ENCODE measurements at places on chromosomes 7 and 10.

GRCh38 chr7:152989889-152990380, 230.4 kb downstream of the ACTR3B start:
- DNase-seq: no peak

DNA sequence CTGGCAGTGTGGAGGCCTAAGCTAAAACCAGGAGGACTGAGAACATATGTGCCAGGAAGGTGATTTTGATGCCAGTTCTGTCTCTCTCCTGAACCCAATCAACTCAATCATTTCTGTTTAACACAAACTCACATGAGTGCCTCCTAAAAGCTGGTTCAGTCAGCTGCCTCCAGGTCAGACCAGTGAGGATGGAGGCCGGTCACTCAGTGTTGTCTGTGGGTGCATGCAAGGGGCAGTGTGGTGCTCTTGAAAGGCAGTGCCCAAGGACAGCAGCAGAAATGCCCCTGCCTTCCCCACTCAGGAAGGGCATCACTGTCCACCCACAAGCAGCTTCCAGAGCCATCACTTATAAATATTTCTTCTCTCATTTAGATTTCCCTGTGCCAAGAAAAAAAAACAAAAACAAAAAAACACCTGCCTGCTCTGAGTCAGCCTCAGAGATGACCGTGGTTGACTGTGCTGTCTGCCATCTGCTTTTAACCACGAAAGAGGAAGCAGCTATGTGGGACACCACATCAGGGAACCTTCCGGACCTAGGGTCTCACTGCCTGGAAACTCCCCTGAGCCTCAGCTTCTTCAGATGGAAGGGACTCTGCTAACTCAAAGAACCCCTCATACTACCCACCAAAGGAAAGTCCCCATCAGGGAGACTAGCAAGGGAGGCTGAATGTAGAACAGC, 39.1 kb downstream of the VOPP1 start:
- peak; percentile 11 for DNase-seq

- DNase-seq: no peak
Measured at GRCh38 chr7:100546129-100546925, 7.3 kb downstream of the AGFG2 start.

- no peak for DNase-seq
Measured at GRCh38 chr7:35380739-35381224, 126.9 kb upstream of the TBX20 start.

GRCh38 chr10:18735711-18736110, 76.5 kb downstream of the ARL5B start:
- DNase-seq: no peak

DNA sequence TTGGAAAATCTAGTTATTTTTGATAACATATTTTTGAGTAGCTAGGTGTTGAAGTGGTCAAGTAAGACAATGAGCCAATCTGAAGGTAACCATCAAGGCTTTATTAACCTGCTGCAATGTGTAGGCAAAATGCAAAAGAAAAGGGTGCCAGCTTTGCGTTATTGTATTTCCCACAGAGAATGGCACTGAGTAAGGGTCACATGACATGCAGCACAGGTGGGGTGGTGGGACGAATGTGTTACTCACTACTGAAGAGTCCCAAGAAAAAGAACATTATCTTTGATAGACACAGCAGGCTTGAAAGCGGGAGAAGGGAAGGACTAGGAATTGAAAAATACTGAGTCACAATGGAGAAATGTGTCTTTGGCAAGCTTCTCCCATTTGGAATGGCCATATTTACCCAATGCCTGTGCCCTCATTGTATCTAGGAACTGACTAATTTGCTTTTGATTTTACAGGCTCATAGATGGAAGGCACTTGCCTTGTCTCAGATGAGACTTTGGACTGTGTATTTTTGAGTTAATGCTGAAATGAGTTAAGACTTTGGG, 898.6 kb upstream of the POT1 start:
- DNase-seq: peak; percentile 23

DNA sequence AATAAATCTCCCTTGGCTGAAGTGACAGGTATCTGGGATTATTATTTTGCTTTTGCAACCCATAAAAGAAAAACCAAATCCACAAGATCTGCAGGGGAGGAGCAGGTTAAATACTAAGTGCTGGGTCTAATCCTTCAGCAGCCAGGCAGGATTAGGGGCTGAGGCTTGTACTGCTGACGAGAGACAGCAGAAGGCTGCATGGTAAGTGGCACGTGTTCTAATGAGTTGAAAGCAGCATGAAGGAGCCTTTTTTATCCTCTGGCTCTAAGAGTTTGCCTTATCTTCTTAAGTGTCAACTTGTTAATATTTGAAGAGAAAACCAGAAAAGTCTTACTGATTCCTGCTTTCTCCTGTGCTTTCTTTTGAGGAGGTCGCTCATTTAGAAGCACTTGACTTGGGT, 50.0 kb downstream of the LYZL2 start:
- DNase-seq: no peak

GRCh38 chr10:62554632-62555199, 180.5 kb downstream of the ZNF365 start:
- peak; percentile 8 for DNase-seq

DNA sequence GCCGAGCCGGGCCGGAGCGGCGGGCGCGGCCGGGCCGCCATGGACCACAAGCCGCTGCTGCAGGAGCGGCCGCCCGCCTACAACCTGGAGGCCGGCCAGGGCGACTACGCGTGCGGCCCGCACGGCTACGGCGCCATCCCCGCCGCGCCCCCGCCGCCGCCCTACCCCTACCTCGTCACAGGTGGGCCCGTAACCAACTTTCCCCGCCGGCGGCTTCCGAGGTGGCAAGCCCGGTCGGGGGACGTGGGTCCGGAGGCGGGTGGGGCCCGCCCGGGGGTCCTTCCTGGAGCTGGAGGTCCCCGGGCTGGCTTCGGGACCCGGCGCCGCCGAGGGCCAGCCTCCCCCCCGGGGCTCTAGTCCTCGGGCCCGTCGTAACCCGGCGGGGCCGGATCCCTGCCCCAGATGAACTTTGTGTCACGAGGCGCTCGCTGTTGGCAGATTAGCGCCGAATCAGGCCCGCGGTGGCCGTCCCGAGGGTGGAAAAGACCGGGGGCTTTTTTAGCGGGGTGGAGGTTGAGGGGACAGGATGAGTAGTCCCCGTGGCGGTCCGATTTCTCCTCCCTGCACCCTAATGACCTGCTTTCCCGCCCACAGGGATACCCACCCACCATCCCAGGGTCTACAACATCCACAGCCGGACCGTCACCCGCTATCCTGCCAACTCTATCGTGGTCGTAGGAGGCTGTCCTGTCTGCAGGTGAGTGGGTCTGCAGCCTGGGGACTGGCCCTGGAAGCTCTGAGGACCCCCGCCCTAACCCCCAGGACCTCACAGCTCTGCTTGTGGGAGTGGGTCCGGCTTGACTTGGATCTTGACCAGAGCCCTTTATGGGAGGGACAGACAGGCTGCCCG, 496 bp downstream of the BRI3 start:
- DNase-seq: no peak

DNA sequence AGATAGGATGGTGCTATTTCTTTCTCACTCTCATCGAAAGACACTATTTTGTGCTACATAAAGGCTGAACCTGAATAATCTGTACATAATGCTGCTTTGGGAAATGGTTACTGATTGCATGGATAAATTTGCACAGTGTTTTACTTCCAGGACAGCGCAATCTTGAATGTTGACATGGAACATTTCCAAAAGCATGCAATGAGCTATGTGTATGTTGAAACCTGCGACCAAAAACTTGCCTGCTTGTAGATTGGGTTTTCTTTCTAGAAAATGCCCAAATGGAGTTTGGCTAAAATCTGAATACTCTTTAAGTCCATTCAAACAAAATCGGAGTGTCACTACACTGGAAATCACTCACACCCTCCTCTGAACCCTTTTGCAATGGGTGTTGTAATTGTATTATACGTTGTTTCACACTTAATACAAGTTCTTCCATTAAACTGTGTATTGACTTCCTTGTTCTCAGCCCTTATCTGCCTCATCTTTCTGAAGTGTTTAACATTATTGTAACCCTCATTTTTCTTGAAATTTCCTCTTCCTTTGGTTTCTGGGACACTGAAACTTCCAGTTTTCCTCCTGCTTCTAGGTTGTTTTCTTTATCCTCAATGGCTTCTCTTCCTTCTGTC, 73.7 kb upstream of the CAPZA2 start:
- DNase-seq: no peak

DNA sequence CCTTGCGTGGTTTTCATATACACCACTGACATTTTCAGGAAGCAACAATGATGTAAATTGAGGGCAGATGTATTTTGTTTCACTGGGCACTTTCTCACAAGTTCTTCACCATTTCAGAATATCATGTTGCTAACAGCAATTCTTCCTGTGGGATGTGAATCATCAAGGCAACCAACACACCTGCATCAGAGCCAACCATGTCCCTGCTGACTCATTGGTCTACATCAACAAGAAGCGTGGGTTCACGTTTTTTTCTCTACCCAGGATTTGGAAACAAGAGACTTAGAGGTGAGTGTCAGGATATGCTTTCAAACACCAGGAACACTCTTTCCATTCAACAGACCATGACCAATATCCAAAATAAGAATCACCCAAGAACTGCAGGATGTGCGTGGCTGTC, 203.9 kb downstream of the TEX36 start:
- DNase-seq: no peak

DNA sequence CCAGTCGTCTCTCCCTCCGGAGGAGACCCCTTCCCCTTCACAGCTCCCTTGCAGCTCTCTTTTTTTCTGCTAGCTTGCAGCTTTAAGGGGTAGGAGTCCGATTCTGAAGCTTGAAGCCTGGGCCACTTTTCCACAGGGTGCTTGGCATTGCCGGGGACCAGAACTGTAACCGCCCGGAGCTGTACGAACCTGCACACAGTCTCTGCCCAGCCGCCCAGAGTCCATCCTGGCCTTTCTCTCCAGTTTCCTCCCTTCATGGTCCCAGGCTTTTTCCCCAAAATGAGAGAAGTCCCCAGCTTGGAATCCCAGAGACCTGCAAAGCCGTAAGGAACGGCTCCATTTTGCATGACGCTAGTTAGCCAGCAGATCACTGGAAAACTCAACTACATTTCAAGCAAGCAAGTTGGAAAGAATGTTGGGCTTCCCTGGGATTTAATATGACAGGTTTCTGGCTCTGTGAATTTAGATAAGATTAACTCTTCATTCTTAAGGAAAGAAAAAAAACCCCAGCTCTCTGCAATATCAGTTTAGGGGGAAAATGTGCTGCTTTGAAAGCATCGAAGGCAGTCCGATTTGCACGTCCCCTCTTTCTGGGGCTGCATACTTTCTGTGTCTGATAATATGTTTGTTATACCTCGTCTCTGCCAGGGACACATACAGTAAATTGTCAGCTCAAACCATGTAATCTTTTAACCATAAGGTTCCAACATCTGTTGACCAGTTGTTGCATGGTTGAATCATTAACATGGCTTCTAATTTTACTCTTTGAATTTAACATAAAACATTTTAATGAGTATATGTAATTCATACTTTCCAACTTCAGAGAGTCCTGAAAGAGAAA, 190.0 kb upstream of the LYZL2 start:
- peak; percentile 35 for DNase-seq

DNA sequence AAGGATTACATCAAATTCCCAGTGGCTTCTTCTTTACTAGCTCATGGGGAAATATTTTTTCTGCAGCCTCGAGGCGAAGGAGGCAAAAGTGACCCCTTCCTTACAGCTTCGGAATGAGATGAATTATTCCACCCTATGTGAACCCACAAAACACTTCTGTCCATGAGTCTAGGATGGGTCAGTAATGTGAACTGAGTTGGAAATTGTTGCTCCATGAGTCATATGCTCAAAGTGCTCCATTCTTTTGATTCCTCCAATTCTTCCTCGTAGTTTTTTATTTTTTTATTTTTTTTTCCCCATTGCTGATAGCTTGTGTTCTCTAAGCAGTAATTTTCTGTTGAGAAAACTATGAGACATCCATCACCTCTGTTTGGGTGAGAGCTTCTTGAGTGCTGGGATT, 31.7 kb upstream of the FAM204A start:
- no peak for DNase-seq

DNA sequence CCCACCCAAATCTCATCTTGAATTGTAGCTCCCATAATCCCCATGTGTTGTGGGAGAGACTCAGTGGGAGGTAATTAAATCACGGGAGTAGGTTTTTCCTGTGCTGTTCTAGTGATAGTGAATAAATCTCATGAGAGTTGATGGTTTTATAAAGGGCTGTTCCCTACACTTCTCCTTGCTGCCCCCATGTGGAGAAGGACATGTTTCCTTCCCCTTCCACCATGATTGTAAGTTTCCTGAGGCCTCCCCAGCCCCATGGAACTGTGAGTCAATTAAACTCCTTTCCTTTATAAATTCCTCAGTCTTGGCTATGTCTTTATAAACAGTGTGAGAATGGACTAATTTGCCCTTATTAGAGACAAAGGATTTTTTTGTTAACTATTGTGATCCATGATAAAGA, 48.5 kb upstream of the MKX start:
- no peak for DNase-seq

- DNase-seq: no peak
Measured at GRCh38 chr10:114561008-114561523, 97.0 kb downstream of the ABLIM1 start.

- no peak for DNase-seq
Measured at GRCh38 chr7:112400141-112400540, 50.1 kb upstream of the IFRD1 start.

DNA sequence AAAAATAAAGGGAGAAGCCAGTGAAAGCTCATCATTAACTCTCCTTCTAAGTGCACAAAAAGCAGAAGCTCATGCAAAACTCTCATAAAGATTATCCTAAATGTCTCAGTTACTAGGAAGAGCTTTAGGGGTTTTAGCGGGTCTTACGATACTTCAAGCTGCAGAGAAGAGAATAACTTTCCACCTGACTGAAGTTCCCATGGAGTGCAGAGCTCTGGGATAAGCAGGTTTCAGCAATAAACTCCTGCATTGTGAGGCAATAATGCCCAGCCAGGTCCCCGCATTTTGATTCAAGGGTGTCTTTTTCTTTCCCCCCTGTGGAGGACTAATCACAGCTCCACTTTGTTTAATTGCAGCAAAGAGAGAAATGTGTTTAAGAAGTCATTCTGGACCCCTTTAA, 241.9 kb upstream of the SP8 start:
- no peak for DNase-seq

DNA sequence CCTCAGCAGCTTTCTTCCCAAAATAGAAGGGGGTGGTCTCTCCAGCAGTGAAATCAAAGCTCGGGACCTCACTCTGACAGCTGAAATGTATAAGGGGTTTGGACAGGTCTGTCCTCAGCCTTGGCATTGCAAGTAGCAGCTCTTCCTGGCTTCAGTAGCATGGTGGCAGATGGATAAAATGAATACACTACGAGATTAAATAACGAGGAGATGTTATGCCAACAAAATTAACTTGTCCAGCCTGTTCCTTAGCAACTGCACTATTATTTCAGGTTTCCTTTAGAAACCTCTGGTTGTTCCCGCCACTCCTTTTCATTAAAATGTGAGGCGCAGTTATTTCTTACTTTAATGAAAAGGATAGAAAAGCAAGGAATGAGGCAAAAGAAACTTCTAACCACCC, 24.9 kb downstream of the PRLHR start:
- no peak for DNase-seq

DNA sequence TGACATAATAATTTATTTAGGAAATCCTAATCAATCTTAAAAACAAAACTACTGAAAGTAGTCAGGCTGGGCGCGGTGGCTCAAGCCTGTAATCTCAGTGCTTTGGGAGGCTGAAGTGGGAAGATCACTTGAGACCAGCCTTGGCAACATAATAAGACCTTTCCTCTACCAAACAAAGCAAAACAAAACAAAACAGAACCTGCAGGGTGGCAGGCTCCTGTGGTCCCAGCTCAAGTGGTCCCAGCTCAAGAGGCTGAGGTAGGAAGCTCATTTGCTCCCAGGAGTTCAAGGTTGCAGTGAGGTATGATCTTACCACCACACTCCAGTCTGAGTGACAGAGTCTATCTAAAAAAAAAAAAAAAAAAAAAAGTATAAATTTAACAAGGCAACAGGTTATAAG, 748.0 kb downstream of the CNTNAP2 start:
- DNase-seq: no peak
